T-helper 17 cell (primary cell): ENCODE measurements at places on chromosomes 1 and 21.

- no peak for DNase-seq
These were observed 49.4 kb downstream of the NGF start for GRCh38 chr1:115288591-115289198.

DNA sequence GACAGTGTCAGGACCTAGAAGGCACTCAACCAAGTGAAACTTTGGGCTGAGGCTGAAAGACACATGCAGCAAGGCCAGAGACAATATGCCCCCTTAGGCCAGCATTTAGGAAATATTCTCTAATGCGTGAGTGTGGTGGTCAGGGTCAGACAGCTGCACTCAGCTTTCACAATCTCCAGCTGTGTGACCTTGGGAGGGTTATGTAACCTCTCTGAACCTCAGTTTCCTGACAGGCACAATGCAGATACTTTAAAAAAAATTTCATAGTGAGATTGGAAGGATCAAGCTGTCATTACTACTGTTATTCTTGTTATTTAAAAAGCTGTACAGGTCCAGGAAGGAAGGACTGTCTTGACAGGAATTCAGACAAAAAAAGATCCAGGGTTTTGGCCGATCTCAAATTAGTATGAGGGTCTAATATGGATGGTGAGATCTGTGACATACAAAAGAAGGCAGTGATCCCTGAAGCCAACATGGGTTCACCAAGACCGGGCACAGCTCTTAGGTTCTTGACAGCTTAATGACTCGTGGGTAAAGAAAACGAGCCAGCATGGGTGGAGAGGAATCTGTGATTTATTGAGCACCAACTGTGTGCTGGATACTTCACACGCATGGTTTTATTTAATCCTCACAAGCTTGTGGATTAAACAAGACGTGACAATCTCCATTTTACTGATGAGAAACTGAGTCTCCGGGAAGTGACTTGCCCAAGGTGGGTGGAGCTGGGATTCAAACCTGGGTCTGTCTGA, 54.6 kb upstream of the POU3F1 start:
- DNase-seq: no peak

- DNase-seq: no peak
These were observed 1.7 kb upstream of the ACTRT2 start for GRCh38 chr1:3019516-3020051.

DNA sequence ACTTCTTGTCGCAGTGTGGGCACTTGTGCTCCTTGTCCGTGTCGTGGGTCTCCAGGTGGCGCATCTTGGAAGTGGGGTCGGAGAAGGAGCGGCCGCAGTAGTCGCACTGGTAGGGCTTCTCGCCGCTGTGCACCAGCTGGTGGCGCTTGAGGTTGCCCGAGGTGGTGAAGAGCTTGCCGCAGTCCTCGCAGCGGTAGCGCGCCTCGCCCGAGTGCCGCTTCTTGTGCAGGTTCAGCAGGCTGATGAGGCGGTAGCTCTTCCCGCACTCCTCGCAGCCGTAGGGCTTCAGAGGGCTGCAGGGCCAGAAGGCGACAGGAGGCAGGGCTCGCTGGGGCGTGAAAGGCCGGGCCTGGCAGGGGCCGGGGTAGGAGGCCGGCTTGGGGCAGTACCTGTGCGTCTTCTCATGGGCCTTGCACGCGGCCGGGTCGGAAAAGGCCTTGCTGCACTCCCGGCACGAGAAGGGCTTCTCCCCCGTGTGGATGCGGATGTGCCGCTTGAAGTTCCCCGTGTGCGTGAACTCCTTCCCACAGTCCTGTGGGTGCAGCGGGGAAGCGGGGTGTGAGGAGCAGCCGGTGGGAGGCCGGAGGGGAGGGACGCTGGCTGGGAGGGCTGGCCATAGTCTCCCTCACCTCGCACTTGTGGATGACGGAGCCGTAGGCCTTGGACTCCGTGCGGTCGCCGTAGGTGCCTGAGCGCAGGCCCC, 31.4 kb downstream of the ZBTB17 start:
- no peak for DNase-seq
